MCF 10A (cell line): ENCODE measurements at places on chromosomes 7 and 10.

DNA sequence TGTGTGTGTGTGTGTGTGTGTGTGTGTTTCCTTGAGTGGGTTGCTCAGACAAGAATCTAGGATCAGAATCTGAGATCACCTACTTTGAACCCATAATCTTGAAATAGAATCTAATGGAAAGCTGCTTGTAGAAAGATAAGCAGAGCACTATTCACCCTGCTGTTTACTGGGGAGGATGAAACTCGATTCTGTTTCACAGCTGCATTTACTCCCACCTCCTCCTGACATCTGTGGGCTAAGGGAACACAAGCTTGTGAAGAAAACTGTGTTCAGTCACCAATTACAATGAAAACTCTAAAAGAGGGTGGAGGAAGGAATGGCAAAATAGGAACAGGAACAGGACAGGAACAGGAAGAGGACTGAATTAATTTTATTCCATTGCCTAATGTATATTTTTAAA, 269.5 kb downstream of the TSPAN12 start:
- no peak for DNase-seq

DNA sequence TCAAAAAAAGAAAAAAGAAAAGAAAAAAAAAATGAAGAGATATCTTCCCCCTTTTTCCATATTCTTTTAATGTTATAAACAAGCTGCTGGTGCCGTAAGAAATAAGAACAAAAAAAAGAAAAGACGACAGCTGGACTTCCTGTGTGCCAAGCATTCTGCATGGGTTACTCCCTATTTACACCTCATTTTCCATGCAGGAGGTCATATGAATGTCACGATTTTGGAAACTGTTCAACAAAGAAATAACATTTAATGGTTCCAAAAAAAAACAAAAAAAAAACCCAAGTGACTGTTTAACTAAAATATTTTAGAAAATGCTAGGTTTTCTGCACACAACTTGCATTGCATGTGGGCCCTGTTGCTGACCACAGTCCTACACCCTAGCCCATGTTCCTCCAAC, 159.3 kb downstream of the TNS3 start:
- no peak for DNase-seq

DNA sequence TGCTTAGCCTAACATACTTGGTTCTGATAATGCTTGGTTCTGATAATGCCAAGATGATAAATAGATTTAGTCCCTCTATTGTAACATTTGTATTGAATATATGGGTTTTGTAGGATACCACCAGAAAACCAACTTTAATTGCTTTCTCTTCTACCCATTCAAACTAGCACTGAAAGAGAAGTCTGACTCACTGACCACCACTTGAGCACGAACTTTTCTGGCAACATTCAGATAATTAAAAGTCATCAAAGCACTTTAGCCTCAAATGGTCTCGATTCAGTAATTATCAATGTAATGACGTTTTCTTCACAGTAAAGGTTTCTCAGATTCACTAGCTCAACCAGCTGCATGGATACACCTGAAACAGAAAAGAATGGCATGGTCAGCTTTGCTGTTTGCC, 63.0 kb downstream of the HDAC9 start:
- DNase-seq, result no peak

DNA sequence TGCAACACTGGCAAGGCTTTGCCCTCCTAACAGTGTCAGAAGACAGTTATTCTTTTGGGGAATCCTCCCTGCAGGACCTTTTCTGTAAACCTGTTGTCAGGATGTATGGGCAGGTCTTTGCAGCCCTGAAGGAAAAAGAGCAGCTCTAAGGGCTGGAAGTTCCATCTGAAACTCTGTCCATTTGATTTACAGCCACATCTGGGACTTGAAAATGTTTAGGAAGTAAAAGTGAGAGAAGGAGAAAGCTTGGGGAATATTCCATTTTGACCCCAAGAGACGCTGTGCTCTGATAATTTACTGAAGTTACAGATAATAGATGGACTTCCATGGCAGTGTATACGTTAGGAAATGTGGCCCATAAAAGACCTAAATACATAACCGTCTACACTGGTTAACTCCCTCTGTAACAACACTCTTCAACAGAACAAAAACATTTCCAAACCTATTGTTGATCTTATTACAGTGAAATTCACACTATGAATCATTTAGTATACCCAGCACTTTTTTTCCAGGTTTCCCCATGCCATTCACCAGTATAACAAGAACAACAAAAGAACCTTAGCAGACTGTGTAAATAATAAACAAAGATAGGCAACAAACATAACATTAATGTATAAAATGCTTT, 89.1 kb downstream of the KIAA1549 start:
- DNase-seq, result no peak

DNA sequence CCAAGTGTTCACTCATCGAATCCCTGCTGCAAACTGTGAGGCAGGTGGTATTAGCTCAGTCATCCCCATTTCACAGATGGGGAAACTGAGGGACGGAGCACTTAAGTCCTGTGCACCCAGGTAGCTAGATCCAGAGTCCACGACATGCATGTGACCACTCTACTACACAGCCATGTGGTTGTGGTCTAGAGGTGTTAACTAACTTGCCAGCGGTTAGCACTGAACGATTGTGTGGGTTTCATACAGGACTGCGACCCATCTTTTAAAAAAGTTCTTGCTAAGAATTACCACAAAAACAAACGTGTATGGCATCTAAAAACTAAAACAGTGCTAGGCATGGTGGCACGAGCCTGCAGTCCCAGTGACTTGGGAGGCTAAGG, 16.1 kb upstream of the ABCC2 start:
- DNase-seq, result no peak

- no peak for DNase-seq
Measured at GRCh38 chr7:87709258-87709657, 81.1 kb downstream of the RUNDC3B start.

- peak; percentile 36 for DNase-seq
Measured at GRCh38 chr7:96136600-96137239, 185.2 kb downstream of the SLC25A13 start.

DNA sequence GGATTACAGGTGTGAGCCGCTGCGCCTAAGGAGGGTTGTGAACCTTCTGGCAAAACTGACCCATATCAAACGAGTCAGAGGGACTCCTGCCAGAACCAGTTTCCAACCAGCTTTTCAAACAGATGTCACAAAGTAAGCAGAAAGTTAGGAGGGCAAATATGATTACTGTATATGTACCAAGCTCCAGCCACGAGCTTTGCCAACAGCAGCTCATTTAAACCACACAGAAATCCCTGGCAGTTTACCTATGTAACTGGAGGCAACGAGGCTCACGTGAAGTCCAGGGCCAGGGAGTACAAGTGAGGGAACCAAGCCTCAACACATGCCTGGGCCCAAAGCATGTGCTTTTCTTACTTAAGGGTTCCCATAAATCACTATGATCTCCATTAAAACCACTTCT, 12.5 kb upstream of the DAGLB start:
- no peak for DNase-seq

DNA sequence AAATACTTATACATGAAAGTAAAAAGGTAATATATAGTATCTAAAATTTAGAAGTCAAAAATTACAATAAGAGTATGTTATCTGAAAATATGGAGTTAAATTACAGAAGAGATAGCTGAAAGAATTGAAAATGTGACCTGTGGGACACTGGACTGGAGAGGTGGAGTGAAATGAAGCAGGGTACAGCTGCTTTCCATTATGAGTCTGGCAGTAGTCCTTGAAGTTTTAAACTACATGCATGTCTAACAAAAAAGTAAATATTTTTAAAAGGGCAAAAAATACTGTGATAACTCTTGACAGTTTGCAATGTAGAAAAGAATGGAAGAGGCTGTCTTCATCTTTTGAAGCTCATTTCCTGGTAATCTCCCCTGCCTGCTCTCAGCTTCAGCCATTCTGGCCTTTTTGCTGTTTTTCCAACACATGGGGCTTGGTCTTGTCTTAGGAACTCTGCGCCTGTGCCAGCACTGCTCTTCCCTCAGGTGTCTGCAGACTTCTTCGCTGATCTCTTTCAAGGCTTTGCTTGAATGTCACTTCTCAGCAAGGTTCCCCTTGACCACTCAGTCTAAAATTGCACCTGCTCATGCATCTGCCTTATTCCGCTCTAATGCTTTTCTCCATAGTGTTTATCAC, 36.9 kb downstream of the PTPRZ1 start:
- no peak for DNase-seq

DNA sequence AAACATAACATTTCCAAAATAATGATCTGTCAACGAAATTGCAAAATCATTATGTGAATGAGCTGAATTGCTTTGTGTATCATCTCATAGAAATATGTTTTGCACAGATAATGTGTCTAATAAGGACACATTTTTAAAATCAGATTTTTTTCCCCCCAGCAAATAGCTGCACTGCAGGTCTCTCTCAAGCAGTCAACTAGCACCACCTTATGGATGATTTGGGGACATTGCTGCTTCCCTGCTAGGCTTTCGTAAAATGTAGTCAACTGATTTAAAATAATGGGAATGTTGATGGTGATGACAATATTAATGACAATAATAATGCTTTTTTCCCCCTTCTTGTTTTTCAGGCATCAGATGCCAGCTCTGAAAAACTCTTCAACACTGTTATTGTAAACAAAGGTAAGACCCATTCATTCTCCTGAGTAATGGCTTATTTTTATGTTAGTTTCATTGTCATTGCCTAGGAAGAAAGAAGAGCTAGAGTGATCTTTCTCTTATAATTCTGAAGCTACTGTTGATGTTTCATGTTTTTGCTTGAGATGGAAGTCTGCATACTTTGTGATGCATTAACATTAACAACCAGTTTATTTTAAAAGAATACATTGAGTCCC, 433.6 kb upstream of the GALNT17 start:
- peak; percentile 22 for DNase-seq

- DNase-seq, result no peak
Measured at GRCh38 chr10:17693009-17693408, 49.1 kb downstream of the STAM start.

DNA sequence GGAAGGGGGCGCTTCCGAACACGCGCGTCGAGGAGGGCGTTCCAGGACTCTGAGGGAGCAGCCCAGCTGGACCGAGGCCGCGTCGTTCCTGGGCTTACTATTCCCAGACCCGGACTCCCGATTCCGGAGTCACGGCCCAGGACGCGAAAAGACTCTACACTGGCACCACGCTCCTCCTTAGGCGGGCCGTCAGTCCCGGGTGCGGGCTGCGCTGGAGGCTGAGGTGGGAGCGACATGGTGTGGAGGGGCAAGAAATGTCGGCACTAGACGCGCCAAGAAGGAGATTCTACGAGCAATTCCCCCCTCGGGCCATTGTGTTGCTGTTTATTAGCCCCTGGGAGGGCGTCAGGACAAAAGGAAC, 584 bp upstream of the RUNDC3B start:
- no peak for DNase-seq

DNA sequence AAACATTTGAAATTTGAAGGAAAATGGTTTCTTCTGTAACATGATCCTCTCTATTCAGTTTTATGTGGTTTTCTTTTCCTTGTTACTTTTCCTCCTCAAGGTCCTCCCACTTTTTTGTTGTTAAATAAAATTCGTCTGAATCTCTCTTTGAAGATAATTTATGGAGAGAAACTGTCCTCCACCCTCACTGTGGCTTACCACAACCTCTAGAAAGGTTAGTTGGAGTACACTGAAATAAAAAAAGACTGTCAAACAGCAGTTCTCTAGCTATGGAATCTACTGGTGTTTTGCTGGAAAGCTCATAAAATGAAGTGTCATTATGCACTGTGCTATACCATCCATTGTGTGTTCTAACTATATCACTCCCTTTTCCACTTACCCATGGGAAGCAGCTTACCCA, 189.4 kb downstream of the HDAC9 start:
- no peak for DNase-seq

DNA sequence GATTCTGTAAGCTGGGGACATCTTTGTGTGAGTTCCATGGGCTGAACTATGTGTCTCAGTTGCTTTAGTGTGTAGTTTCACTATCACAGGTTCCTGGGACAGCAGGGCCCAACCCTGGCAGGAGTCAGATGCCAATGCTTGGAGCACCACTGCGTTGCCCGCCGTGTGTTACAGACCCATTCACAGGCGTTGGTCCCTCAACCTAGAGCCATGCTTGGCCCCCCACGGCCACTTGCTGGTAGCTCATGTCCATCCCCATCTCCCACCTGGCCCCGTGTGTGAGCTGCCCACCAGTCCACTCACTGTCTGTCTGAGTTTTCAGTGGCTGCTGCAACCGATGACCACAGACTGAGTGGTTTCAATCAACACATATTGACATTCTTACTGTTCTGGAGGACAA, 546.9 kb downstream of the TCERG1L start:
- no peak for DNase-seq

- no peak for DNase-seq
Measured at GRCh38 chr10:17003651-17004286, 125.8 kb downstream of the CUBN start.

DNA sequence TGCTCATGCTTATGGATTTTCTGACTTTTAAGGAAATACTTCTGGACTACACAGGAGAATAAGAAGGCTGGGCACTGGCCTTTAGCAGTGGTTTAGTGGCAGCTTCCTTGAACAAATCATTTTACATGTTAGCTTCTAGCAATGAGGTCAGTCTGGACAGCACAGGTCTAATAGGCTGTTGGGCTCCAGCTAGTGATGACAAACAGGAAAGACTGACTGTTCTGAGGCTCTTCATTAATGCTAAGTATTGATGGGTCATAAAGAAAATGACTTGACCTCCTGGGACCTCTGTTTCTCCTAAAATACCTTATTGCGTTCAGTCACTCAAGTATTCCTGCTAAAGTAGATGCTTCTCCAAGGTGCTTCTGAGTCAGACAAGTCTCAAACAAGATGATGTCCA, 4.9 kb upstream of the RHOBTB1 start:
- no peak for DNase-seq

GRCh38 chr7:97116308-97116707, 1.2 kb upstream of the SDHAF3 start:
- DNase-seq, result no peak

DNA sequence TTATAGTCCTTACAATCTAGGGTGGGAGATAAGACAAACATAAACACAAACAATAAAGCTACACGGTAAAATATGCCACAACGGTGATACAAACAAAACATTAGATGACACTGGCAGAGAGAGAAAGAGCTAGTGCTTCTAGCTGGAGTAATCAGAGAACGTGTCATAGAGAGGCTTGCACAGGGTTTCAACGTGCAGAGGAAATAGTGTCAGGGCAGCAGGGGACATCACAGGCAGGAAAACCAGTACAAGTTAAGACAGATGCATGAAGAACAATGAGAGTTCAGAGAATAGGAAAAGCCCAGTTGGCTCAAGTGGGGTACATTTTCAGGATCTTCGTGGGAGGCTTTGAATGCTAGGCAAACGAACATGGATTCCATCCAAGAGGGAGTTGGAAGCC, 91.4 kb downstream of the ZNF438 start:
- no peak for DNase-seq

DNA sequence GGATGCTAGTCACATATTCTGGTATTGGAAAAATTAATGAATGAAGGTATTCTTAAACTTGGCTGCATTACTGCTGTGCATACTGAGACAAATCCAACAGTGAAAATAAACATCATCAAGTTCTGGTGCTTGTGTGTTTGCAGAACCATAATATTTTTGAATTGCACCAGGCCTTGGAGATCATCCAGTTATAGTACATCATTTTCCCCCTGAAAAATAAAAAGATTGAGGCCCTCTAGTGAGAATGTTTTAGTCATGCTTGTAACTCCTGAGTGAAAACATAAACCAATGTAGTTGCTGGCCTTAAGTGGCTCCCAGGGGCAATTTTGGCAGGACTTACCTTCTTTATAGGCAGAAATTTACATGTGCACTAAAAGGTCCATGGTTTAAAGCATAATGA, 218.8 kb upstream of the TMEM229A start:
- DNase-seq, result no peak

GRCh38 chr7:37354656-37355131, 94.0 kb downstream of the ELMO1 start:
- DNase-seq, result peak; percentile 91

GRCh38 chr10:122587098-122587760, 26.7 kb downstream of the DMBT1 start:
- DNase-seq, result peak; percentile 0

GRCh38 chr7:8051373-8051772, 82.8 kb downstream of the GLCCI1 start:
- no peak for DNase-seq
